ENCODE measurements at places on chromosomes 7 and 10.

DNA sequence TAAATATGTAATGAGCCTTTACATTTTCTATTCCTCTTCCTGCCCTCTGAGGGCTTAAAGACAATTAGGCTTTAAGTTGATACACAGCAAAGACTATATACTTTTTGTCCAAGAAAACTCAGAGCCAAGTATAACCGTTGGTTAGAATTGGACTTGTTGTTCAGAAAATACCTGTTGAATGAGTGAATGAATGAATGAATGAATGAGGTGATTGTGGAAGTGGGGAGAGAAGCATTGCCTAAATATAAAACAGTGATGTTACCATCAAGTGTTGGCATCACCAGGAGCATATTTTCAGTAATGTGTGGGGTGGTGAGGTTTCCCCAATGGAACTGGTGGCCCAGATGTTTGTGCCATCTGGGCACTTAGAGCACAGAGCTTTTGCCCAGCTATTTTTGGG lies 106.9 kb downstream of the AOAH start:
- DNase-seq = no peak

DNA sequence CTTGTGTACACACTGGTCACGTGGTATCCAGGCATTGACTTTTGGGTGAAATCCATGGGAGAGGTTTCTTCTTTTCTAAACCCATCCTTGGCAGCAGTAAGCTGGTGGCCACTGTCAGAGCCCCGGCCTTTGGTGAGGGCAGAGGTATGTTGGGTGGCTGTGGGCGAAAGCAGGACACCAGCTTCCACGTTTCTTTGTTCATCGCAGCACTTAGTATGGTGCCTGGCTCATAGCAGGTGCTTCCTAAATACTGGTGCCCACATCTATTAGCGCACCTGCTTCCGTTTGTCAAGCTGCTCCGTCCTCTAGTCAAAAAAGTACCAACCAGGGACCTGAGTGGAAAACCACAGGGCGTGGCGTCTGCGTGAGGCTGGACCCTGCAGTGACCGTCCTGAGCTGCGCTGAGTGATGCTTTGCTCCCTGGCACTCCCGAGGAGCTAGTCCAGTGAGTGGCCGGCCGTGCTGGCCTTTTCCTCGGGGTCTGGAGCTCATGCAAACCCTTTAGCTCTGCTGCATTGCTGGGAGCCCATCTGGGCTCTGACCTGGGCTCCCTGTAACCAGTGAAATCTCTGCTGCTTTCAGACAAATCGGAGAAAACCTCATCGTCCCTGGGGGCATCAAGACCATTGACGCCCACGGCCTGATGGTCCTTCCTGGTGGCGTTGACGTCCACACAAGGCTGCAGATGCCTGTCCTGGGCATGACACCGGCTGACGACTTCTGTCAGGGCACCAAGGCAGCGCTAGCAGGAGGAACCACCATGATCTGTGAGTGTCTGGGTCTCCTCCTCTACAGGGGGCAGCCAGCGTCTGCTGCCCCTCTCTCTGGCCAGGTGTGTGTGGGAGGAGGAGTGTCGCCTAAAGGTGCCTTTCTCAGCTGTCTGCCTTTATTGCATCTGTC lies 5.6 kb downstream of the DPYSL4 start:
- DNase-seq = no peak

DNA sequence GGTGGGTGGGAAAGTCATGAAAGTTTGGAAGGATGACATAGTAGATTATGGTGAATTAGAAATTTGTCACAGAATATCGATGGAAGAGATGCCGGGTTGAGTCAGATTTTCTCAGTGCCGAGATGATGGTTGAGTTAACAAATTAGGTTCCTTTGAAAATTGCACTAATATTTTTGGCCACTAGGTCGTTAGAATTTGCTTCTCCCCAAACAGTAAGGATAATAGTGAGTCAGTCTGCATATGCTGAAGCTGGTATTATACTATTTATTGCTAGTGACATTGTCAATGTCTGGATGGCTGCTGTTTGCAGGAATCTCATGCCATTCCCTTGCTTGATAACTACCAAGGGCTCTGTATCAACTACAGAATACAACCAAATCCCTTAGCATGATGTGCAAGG lies 37.7 kb upstream of the MINDY3 start:
- no peak for DNase-seq

GRCh38 chr10:70162151-70162891 lies 8.0 kb downstream of the SAR1A start:
- DNase-seq = no peak

DNA sequence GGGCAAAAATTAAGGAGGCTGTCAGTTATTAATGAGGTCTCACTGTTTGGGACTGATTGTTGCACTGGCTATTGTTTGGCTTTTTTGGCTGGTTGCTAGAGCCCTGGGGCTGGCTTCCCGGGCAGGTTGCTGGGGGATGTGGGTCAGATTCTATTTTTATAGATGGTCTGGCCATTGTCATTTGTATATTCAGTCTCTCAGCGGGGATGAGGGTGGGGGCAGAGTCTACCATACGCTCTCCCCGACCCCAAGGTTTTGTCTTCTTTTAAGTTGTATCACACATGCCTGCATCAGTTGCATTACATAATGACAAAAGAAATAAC lies 84.3 kb upstream of the GRB10 start:
- no peak for DNase-seq
